GM12878 (cell line): ENCODE measurements at places on chromosomes 2 and 18. TPM values are rescaled to one million over a fixed set of nuclear protein-coding genes. Genes with fewer than 3 reads are reported as not detected.

DNA sequence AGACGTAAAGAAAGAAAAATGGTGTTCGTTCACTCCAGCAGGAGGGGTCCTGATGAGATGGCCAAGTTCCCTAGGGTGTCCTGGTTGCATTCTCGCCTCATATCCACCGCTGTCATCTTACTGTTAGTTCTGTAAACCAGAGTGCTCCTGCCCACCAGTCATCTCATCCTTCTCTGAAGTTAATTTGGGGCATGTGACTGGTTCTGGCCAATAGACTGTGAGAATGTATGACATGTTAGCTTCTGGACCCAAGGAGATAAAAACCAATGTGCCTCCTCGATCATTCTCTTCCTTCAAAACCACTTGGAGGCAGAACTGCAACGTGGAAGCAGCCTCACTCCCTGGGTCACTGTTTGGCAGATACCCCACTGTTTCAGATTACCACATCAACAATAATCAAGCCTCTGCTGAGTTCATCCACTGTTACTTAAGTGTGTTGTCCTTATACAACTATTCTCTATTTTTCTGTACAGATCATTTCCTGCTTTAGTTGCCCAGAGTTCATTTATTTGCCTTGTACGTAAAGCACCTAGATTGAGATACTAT, 759.1 kb downstream of the TSN start:
- no peak for DNase-seq

- DNase-seq: no peak
These were observed at the start of gene TBR1 for GRCh38 chr2:161415987-161416707. Gene TBR1, plus strand, starts transcription at chr2:161416297. Its CDS starts 114 bp downstream, at chr2:161416411.

GRCh38 chr2:240806006-240806405, 14.0 kb downstream of the KIF1A start:
- DNase-seq: no peak

DNA sequence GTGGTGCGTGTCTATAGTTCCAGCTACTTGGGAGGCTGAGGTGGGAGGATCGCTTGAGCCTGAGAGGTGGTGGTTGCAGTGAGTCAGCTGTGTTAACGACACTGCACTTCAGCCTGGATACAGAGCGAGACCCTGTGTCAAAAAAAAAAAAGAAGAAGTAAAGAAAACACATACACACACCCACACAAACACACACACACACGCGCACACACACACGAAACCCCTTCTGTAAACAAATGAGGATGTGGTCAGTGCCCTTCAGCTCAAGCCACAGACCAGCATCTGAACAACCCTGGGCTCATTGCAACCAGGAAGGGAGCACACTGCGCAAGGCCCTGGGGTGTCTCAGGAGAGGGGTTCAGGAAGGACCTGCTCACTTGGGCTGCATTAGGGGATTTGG, 47.9 kb upstream of the KCNF1 start:
- DNase-seq: peak; percentile 75

DNA sequence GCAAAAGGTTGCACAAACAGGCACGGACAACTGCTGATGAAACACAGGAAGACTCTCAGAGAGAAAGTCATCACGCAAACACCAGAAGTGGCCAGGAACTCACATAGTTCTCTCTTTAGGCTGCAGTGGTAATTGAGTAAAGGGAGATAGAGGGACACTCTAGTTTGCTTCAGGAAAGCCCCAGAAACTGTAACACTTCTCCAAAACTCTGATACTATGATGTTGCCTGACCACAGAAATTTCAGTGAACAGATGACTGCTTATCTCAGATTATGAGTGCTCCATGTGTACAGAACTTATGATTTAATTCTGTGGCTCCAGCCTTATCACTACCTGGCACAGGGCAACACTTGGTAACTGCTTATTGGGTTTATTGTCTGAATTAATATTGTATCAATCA, 311.5 kb upstream of the GYPC start:
- DNase-seq: no peak

The DSC3 gene
- total RNA-seq: 1.8 and 1.9 TPM in 2 replicates

GRCh38 chr2:24342110-24342910, 18.0 kb downstream of the ITSN2 start:
- DNase-seq: peak; percentile 68
